Esophagus mucosa (tissue), 1 donor: ENCODE measurements at places on chromosomes 11 and 22. TPM values are rescaled to one million over a fixed set of nuclear protein-coding genes. Genes with fewer than 3 reads are reported as not detected.

- ATAC-seq = peak; percentile 90
Observed at GRCh38 chr22:45804986-45805325, 133.3 kb downstream of the ATXN10 start.

- peak; percentile 96 for ATAC-seq
Observed at GRCh38 chr11:108647701-108648527, 17.0 kb upstream of the DDX10 start.

Gene FOSL1
- total RNA-seq = 28.9 TPM

GRCh38 chr11:61152816-61153592, 8.2 kb downstream of the VPS37C start:
- ATAC-seq = peak; percentile 47

DNA sequence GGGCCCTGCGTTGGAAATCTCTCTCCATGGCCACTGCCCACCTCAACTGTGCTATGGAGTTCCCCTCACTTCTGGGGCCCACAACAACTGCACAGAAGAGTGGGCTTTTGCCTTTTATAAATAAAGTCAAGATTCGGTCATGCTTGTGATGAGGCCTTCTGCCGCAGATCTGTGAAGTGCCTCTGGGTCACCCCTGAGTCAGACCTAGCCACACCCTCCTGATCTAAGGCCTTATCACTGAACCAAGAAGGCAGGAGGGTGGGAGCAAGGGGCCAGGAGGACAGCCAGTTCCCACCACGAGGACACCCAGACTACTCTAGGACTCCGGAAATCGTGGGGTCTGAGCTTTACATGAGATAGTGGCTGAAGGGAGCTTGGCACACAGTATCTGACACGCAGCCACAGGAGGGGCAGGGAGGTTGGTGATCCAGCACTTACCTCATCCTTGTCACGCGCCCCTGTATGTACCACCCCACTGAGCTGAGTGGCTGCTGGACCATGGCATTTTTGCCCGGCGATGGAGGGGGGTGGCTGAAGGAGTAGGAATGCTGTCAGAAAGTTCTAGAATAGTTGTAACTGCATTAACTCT, 115.7 kb downstream of the ABTB2 start:
- ATAC-seq = peak; percentile 44

- no peak for ATAC-seq
Observed at GRCh38 chr11:46461461-46461927, 69.9 kb upstream of the CHRM4 start.

DNA sequence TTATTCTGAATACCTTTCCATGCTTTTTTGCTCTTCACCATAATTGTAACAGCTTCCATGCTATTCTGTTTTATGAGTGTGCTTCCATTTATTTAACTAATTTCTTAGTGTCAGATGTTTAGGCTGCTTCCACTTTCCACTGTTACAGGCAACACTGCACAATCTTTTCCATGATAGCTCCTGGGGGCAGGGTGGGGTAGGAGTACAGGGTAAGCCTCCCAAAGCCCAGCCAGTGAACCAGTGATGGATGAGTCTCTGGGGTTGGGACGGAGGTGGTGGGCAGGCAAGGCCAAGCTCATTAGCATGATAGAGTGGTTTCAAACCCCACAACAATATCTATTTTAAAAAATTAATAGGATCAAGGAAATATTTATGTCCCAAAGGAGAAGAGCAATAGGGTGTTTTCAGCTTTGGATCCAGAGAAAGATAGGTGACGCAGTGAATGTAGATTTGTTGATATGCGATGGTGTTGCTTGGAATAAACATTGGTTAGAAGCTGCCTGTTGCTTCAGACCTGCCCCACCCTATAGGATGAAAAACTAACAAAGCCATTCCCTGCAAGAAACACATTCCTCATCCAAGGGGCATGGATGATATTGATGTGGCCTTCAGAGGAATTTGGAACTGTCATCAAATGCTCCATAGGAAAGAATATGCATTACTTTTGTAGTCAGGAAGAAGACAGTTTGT, 17.1 kb upstream of the ELF5 start:
- ATAC-seq = no peak

GRCh38 chr22:19472233-19472632, 6.8 kb downstream of the UFD1 start:
- peak; percentile 10 for ATAC-seq

- no peak for ATAC-seq
Observed at GRCh38 chr11:105520706-105521345, 89.0 kb upstream of the GRIA4 start.

- no peak for ATAC-seq
Observed at GRCh38 chr11:12777208-12777874, 103.1 kb downstream of the TEAD1 start.

DNA sequence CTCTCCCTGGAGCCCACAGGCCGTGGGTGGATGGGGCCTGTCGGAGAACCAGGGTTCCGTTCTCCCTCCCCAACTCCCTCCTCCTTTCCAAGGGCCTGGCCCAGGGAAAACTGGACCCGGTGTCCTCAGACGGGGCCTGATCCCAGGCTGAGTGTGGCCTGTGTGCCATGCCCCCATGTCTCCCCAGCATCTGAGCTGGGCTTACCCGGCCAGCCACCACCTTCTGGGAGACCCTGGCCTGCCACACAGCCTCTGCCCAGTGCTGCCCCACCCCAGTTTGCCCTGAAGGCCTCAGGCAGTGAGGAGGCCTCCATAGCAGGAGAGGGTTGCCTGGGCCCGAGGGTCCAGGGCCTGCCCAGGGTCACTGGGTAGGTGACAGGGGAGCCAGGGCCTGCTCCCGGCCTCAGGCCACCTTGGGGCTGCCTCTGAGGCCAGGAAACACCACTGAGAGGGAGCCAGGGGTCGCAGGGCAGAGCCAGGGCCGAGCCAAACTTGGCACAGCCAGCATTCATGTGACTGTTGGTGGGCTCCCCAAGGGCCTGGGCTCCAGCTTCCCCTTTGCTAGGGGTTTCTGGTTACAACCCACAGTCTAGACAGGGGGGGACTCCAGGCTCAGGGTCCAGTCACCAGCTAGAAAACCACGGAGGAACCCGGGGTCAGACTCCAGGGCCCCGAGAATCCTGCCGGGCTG, 590 bp upstream of the IFITM10 start:
- ATAC-seq = peak; percentile 2
